ENCODE measurements at places on chromosomes 1 and 21.

DNA sequence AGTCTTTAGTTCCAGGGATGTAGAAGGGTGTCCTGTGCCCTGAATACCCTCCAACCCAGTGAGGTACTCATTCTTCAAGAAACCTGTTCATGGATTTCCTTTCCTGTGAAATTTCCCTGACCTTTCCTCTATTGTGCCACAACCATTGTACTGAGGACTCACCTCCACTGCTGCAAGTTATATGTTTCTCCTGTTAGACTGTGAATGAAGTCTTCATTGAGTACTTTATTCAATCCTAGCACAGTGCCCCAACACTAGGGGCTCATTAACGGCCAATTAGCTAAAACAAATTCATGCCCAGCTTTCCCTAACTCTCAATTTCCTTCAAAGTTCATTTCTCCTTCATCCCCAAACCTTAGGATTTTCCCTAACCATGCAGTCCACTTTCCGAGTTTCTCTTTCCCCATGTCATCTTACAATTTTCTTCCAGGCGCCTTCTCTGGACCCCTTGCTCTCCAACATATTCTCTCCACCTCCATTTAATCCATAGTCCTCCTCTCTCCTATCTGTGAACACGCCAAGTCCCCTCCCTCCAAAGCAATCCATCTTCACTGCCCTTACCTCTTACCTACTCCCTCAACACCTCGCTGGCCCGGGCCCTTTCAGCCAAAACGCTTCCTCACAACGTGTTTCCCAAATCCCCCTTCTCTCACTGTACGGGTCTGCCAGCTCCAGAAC is 1.3 kb downstream of the TRIM33 start:
- DNase-seq: no peak

- peak; percentile 95 for DNase-seq
Measured at GRCh38 chr1:162973381-162973795, 95.8 kb upstream of the RGS4 start.

GRCh38 chr1:161019751-161020495 is 1.0 kb downstream of the F11R start:
- DNase-seq: no peak

- DNase-seq: no peak
Measured at GRCh38 chr1:198363625-198364151, 176.8 kb downstream of the ATP6V1G3 start.

- DNase-seq: no peak
Measured at GRCh38 chr21:45548711-45549491, 6.7 kb upstream of the SLC19A1 start.

- no peak for DNase-seq
Measured at GRCh38 chr1:100941580-100942216, 45.8 kb downstream of the SLC30A7 start.
